ENCODE measurements at places on chromosomes 2 and 18.

DNA sequence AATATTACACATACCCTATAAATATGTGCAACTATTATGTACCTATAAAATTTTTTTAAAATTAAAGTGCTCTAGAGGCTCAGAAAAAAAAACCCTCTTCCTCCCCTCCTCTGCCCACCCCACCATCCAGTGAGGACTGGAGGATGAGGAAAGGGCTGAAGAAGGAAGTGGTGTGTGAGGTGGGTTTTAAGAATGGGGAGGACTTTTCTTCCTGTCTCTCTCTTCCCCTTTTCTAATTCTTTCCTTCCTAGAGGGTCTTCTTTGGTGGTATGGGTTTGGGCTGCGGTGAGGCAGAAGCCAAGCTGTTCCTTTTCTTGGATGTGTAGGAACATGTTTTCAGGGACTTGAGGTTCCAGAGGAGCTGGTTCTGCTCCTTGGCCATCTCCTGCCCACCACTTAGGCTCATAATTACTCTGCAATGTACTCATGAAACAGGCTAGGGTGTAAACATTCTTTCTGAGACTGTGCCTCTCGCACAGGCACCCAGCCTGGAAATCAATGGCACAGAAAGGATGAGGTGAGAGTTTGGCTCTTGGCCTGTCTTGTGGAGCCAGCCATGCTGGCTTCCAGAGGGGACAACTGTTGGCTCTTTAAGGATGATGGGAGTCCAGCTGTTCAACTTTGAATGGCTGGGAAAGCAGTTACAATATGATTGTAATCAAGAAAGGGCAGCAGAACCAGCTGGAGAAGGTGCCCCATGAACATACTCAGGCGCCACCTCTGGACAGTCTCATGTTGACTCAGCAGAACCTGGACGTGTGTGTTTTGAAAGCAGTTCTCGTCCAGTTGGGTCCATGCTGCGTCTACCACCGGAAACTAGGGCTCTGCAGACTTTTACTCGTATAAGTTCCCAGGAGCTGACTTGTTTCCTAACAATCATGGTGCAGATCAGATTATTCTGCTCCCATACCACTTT, 38.3 kb downstream of the IL1RL2 start:
- DNase-seq: no peak

DNA sequence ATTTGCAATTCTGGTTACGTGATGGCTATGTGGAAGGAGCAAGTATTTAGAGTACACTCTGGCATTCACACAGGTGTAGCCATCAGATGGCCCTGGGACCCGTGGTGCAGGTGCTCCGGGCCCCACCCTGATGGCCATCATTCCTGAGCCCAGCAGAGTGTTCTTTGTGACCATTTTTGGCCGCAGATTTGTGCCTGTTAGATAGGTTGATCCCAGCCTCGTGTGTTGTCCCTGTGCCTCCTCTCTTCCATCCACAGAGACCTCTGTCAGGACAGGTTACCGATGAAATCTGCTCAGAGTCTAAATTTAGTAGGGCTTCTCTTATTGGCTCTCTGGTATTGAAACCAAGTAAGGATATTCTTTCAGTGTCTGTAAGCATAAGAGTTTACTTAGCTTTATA, 33.9 kb downstream of the MAPRE2 start:
- DNase-seq: no peak

- DNase-seq: no peak
These were observed 21.3 kb upstream of the PIK3C3 start for GRCh38 chr18:41933778-41934177.

- no peak for DNase-seq
These were observed 11.6 kb upstream of the SDC1 start for GRCh38 chr2:20236496-20236895.

DNA sequence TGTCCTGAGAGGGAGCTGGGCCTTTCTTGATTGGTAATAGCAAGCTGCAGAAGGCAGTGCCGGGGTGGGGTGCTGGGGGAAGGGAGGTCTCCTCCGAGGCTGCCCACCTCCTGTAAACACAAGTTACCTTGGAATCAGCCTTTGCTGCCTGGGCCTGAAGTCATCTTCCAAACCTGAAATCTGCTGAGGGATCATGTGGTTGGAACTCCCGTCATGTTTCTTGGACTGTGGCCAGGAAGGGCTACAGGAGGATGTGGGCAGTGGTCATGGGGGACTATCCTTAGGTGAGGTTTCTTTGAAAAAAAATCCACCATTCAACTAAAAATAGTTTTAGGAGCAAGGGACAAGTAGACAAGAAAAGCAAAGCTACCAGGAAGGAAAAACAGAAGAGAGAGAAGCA, 74.2 kb downstream of the CDK15 start:
- no peak for DNase-seq

GRCh38 chr2:192887337-192887736, 692.6 kb upstream of the TMEFF2 start:
- DNase-seq: no peak

Data from activated naive CD4-positive, alpha-beta T cell treated with anti-CD3 and anti-CD28 coated beads, Interleukin-2, amount 10 ng/mL, durations not matched to agents 7 days and 5 days (primary cell).